ENCODE measurements at places on chromosomes 11 and 22.

GRCh38 chr11:74055938-74056337, 47.1 kb upstream of the UCP3 start:
- DNase-seq, result no peak

DNA sequence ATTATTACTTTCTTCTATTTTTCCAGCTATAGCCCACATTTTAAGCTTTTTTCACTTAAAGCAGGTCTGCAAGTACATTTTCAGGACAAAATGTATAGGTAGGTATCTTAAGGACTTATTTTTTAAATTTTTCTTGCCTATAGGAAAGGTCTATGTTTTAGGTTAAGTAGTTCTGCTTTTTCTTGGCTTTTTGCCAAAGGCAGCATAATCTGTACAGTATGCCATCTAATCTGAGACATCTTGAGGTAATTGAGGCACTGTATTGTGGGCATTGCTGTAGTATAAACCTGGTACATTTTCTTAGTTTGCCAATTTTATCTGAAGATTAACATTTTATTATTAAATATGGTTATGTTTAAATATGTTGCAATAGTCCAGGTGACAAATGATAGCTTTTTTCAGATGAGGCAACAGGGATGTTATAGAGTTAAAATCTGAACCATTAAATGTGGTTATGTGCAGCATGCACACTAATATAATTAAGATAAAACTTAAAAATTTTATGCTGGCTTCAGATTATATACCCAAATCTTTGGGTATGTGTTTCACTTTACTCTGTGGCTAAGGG, 42.9 kb downstream of the QSER1 start:
- DNase-seq, result peak; percentile 71

- no peak for DNase-seq
Observed at GRCh38 chr22:35479359-35479758, 61.3 kb upstream of the RASD2 start.

GRCh38 chr11:68298659-68299516, 13.5 kb upstream of the LRP5 start:
- no peak for DNase-seq

DNA sequence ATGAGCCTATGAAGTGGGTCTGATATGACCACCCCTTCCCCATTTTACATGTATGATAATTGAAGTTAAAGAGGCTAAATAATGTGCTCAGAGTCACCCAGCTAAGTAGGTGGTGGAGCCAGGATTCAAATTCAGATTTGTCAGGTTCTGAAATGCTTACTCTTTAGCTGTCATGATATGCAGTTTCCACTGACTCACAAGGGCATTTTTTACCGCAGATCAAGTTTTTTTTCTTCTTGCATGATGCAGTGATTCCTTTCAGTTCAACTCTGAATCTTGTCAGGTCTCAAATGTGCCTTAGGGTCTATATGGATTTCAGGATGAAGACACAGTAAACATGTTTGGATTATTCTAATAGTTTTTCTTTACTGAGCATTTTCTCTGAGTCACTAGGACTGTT, 12.6 kb upstream of the TRIM44 start:
- no peak for DNase-seq

DNA sequence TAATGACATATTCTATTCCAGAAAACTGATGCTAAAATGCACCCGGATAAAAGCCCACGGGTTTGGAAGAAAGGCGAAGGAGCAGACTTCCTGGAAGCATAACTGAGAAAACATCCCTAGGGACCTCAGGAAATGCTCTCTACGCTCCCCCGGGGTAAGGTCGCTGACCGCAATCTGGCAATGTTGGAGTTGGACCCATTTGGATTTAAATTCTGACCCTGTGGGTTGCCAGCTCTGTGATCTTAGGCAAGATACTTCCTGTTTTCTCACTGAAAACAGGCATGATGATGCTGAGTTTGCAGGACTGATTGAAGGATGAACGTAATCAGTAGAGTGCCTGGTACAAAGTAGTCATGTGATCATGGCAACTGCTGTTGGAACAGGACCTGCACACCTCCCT, 1054.0 kb downstream of the NTM start:
- no peak for DNase-seq
